ENCODE measurements at places on chromosomes 16 and 17.
A peak's percentile ranks its signal among the peaks of the same experiment; 100 is the strongest.

GRCh38 chr16:12160815-12161550, 184.4 kb downstream of the SNX29 start:
- DNase-seq = no peak

- no peak for DNase-seq
These were observed 12.5 kb downstream of the ZNF652 start for GRCh38 chr17:49349541-49349940.

DNA sequence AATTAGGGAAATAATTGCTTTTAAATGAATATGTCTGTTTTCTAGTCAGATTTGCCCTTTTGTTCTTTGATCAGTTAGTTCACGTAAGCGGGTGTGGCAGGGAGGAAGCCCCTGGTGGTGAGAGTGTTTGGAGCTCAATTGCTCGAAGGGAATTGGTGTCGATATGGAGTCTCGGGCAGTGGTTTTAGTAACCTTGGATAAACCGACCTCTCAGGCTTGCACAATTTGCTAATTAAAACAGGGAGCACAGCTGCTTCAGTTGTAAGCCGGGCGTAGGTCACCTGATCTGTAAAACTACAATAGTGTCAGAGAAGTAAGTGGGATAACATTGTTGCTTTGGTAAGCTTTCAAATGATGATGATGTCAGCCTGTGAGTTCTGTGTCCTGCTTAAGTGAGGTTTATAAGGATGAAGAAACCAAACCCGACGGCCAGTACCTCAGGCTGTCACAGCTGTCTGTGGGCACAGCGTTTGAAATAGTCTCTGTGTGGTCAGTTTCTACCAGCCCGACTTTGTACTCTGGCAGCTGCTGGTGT, 2.9 kb downstream of the ZNF750 start:
- DNase-seq = no peak

DNA sequence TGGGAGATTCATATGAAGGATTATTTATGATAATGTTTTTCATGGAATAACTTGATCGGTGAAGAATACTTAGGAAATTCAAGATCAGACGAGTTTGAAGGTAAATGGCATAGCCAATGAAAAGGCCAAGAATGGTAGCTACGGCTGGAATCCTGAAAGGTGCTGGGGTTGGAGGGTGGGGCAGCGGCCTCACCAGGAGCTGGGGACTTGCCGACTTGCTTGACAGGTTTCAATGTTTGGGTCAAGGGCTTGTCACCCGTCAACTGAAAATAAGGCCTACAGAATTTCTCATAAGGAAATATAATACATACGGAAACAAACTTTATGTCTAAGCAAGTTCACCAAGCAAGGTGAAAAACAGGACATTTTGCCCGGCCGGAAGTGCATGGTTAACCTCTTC, 9.9 kb downstream of the CRYM start:
- DNase-seq = no peak

- no peak for DNase-seq
These were observed 550.1 kb upstream of the CDH8 start for GRCh38 chr16:62586128-62586862.

- DNase-seq = no peak
These were observed 4.6 kb upstream of the STAT3 start for GRCh38 chr17:42392692-42393415.

DNA sequence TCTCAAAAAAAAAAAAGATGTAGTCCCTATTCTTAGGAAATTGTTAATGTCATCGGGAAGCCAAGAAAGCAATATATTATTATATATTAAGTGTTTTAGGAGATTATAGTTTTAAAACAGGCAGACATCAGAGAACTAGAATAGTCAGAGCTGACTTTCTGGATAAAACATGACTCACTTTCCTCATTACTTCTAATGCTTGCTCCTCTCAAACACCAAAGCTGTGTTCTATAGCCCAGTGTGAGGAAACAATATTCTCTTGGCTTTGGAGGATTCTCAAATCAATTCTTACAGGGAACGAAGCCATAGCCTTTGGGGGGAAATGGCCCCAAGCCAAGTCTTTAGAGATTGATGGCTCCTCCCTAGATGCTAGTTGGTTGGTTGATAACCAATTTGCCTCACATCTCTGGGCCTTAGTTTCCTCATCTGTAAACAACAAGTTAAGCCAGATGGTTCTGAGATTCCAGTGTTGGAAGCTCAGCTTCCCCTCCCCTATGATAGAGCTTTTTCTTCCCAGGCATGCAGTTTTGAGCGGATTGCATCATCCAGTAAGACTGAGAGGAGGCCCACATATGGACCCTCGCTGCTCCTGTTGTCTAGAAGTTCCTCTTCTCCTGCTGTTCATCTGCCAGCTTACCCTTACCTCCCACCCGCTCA, 12.4 kb downstream of the NMT1 start:
- DNase-seq = no peak

DNA sequence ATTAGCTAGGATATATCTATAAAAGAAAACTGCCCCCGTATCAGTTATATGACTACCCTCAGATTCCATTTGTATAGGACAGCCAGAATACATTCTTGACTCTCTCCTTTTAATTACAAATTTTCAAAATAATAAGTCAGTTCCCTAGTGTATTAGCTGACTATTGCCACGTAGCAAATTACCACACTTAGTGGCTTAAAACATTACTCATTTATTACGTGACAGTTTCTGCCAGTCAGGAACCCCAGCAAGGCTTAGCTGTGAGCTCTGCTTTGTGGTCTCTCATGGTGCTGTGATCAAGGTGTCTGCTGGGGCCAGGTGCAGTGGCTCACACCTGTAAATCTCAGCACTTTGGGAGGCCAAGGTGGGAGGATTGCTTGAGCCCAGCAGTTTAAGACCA, 13.9 kb upstream of the SCNN1B start:
- no peak for DNase-seq

- peak; percentile 56 for DNase-seq
These were observed 255.6 kb downstream of the HS3ST3A1 start for GRCh38 chr17:13346081-13346533.

DNA sequence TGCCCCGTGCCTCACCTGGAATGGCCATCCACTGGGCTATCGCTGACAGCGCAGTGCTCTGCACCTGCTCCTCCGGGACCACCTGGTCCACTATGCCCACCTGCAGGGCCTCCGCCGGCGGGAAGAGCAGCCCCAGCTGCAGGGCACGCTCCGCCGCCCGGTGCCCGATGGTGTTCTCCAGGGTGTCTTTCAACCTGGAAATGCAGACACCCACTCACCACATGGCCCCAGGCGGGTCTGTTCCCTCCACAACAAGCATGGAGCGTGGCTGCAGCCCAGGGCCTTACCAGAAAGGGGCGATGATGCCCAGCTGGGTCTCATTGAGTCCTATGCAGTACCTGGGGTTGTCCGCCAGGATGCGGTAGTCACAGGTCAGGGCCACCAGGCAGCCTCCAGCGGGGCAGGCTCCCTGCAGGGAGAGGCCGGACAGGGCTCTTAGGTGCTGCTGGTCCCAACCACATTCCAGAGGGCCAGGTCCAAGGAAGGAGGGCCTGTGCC, 6.8 kb downstream of the DNASE1L2 start:
- DNase-seq = no peak

GRCh38 chr16:25066747-25067631, 44.6 kb upstream of the LCMT1 start:
- DNase-seq = peak; percentile 17

- no peak for DNase-seq
These were observed 8.7 kb upstream of the TBX4 start for GRCh38 chr17:61443475-61443882.

GRCh38 chr16:88466175-88466862, 13.2 kb downstream of the ZFPM1 start:
- no peak for DNase-seq

DNA sequence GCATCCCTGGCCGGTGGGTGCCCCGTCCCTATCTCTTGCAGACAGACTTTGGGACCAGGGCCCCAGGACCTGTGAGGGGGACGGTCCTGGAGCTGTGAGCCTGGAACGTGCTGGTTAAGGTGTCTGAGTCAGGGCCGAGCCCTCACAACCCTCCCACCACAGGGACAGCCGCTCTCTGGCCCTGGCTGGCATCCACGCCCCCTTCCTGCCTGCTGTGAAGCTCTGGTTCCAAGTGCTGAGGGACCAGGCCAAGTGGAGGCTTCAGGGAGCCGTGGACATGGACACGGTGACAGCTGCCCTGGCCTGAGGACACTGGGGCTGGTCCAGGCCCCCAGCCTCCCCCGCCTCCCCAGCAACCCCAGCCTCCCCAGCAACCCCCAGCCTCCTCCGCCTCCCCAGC, 6.6 kb downstream of the TSR3 start:
- no peak for DNase-seq

DNA sequence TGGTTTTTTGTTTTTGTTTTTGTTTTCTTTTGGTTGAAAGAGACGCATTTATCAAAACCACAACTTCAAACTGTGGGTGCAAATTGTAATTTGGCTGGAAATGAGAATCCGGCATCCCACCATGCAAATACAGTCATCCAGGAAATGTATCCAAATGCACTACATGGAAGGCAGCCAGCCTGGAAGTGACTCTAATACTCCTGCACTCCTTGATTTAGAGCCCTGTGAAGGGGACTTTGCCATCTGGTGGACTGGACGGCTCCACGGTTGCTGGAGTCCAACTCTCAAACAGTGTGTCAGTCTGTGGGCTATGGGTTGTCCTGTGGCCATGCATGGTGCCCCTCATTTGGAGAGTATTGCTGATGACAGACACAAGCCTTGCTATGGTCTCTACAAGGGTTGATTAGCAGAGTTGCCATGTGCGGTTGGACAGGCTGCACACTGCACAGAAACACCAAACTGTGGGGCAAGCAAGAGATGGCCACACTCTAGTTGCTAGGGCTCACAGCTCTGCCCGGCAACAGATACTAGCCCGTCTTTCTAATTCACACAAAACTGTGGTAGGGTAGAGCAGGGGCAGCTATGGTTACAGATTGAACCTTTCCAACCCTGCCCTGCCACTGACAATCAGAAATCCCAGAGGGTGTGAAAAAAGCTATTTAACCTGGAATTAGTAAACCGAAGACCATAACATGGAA, 62.4 kb downstream of the VAT1L start:
- DNase-seq = no peak

DNA sequence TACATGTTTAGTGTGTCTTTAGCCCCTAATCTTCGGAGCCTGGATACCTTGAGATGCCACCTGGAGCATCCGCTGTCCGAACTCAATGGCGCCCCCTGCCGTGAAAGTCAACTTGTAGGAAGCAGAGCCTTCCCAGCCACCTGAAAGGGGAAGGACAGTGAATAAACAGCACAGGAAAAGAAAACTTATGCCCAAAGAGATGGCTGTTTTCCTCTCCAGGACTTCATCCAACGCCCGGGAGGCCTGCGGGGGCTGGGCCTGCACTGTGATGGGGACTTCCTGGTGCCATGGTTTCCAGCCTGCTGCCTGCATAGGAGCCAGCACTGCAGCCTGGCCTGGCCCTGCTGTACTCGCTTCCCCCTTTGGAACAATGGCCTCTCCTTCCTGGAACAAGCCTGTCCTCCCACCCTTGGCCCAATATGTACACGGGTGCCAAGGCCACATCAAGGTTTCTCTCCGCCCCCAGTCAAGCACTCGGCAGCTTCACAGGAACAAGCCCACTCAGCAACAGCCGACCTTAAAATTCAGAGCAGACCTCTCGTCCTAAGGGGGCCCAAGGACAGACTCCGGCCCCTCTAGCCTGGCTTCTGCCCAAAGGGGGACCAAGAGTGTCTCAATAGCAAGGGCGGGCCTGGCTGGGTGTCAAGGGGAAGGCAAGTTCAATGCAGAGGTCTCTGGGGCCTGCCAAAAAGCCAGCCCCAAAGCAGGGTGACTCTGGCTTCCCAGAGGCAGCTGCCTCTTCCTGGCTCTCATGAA, 4.5 kb upstream of the UNC13D start:
- DNase-seq = no peak

DNA sequence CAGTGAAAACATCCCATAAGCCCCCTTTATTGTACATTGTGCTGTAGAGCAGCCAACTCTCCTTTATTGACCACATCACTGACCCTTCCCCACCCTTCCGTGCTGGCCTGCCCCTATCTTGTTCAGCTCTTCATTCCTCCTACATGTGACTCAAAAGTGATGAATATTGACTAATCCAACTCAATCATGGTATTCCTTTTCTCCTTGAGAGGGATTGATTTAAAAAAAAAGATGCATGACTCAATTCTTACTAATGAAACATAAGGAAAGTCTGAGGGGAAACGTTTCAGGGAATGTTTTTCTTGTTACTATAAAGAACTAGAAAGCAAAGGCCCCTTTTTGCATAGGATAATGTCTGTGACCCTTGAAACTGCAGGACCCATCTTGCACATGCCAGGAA, 125.2 kb upstream of the SOX9 start:
- DNase-seq = no peak

DNA sequence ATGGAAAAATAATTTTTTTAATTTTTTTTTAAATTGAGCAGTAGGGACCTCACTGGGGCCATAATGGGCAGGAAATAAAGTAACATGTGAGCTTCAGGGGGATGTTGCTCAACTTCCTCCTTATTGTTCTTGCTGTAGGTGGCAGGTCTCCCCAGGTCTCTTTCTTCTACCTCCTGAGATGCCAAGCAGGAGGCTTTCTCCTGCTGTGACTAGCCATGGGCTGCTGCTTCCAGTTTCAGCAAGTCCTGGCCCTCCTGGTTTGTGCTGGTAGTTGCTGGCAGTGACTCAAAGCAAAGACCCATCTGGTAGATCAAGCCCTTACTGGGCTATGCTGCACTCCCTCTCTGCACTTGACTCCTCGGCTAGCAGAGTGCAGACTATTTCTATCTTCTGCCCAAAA, 2.3 kb downstream of the DPEP2NB start:
- DNase-seq = no peak

GRCh38 chr17:51029568-51030463, 90.9 kb downstream of the SPAG9 start:
- no peak for DNase-seq

GRCh38 chr16:58196898-58197313, 1.0 kb downstream of the CSNK2A2 start:
- DNase-seq = no peak

- DNase-seq = no peak
These were observed 477.5 kb upstream of the HSBP1 start for GRCh38 chr16:83330251-83330650.

GRCh38 chr17:80463784-80464400, 12.5 kb downstream of the NPTX1 start:
- no peak for DNase-seq

DNA sequence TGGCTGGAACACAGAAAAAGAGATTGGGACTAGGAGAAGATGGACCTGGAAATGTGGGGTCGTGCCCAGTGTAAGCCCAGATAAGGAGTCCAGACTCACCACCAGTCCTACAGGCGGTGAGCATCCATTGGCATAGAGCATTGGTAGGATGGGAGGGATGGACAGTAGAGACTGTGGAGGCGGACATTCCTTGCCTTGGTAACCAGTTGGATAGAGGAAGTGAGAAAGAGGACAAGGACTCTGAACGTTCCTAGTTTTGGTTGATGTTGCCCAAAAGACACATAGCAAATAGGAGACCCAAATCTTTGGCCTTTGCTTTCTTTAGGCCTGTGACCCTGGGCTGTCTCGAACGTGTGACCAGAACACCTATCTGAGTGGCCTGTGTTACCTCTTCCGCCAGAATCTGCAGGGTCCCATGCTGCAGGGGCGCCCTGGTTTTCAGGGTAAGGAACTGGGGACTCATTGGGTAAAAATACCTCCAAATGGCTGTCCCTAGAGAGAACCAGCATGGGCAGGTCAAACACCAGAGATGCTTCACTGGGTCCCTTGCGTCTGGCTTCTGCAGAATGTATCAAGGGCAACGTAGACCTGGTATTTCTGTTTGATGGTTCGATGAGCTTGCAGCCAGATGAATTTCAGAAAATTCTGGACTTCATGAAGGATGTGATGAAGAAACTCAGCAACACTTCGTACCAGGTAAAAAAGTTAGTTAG, 6.4 kb downstream of the ITGAL start:
- no peak for DNase-seq

GRCh38 chr17:78122931-78123249, 5.7 kb downstream of the TMC6 start:
- DNase-seq = no peak
